Stimulated activated CD4-positive, alpha-beta T cell treated with anti-CD3 and anti-CD28 coated beads, Interleukin-15, amount 100 ng/mL, for 1 hour (primary cell): ENCODE measurements at places on chromosomes 6 and 20.

- no peak for DNase-seq
Measured at GRCh38 chr6:15284743-15285142, 38.9 kb downstream of the JARID2 start.

GRCh38 chr6:17469006-17469832, 75.8 kb downstream of the CAP2 start:
- DNase-seq: no peak

DNA sequence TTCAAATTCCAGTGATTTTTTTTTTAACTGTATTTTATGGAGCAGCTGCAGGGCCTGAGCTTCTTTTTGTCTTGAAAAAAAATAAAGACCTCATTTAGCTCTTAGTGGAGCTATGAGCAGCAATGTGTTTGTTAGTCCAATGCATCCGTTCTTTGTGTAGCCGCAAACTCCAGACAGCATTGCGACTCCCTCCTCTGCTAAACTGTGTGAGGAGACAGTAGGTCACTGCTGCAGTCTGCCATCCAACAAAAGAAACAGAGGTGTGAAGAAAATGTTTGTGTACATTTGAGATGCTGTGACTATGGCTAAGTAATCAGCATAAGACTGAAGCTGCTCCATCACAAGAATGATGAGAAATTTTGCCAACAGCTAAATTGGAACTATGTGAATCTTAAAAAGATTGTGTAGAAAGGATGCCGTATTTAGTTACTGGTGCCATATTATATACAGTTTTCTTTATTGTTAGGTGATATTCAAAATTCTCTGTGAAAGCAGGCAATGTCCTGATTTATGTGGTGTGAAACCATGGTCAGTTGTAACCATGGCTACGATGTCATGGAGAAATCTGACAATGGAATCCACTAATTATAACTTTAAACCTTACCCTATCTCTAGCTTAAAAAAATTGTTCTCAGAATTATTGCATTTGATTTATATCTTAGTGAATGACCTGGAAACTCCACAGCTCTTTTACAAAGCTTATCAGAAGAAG, 428.8 kb upstream of the EPHA7 start:
- DNase-seq: no peak

DNA sequence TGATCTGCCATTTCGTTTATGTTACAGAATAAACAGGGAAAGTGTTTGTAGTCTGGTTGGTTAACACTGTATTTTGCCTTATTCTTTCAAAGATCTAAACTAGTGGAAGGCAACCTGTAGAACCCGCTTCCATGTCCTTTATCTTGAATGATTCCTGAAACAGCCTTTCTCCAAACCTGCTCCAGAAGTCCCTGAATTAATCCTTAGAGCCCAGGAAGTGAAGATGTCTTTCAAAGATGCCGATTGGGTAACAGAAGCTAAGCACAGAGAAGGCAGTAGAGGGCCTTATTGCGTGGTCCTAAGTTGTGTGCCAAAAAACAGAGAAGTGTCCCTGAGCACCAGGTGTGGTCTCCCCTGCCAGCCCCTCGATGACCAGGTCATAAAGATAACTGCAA, 19.2 kb upstream of the ZSCAN16 start:
- DNase-seq: no peak

- DNase-seq: no peak
Measured at GRCh38 chr6:143872201-143872600, 7.9 kb downstream of the ZC2HC1B start.

DNA sequence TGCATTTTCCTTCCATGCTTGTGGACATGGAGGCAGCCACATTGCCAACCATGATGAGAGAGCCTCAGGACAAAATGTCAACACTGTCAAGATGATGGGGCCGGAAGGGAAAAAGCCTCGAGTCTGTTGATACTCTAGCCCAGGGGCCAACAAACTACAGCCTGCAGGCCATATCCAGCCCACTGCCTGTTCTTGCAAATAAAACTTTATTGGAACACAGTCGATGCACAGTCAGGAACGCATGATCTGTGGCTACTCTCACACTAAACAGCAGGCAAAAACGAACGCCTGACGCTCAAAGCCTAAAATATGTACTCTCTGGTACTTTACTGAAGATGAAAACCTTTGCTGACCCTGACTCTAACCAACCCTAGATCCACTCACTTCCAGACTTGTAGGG, 72.3 kb downstream of the BMP7 start:
- DNase-seq: no peak

GRCh38 chr6:87995461-87995860, 52.2 kb upstream of the SPACA1 start:
- DNase-seq: no peak

GRCh38 chr6:56357616-56358373, 110.4 kb upstream of the COL21A1 start:
- DNase-seq: no peak

DNA sequence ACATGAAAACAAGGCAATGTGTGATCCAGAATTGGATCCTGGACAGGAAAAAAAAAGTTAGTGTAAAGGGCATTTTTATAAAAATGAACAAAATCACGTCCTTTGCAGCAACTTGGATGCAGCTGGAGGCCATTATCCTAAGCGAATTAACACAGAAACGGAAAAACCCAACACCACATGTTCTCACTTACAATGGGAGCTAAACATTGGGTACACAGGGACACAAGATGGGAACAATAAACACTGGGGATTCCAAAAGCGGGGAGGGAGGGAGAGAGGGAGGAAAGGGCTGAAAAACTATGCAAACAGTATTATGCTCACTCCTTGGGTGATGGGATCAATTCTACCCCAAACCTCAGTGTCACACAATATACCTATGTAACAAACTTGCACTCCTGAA, 91.4 kb upstream of the BTBD3 start:
- DNase-seq: no peak

- DNase-seq: no peak
Measured at GRCh38 chr20:57161478-57162361, 104.7 kb downstream of the BMP7 start.

DNA sequence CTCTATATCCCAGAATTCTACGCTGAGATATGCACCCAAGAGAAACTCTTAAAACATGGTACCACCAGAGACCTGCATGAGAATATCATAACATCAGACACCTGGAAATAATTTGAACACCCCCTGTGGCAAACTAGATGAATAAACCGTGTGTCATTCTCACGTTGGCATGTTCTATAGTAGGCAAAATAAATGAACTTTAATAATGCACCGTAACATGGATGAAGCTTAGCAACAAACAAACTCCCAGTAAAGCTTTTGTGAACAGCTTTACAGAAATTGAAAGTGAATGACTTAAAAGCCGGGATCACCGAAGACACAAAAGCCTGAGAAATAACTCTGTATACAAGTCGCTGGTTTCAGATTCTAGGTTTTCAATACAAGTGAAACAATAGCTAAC, 1166.8 kb upstream of the CITED2 start:
- DNase-seq: no peak

- DNase-seq: no peak
Measured at GRCh38 chr6:75222261-75222660, 16.4 kb upstream of the COL12A1 start.

DNA sequence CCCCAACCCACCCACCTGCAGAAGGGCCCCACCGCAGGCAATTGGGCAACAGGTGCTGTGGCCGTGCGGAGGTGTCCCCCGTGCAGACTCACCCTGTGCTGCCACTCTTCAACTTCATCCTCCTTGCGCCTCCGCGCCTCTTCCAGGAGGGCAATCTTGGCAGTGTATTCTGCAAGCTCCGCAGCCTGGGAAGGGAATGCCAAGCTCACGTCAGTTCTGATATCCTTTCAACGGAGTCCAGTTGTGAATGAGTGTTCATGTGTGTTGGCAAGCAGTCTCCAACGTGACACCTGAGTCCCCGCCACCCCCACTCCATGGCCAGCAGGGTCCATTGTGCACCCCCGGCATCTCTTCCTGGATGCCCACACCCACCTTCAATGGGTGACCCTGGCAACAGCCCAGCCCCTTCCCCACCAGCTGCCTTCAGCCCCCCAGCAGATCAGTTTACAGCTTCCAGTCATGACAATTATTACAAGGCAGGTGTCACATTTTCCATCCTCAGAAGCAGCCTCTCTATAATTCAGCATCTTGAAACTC, 49.9 kb downstream of the EZR start:
- no peak for DNase-seq

- no peak for DNase-seq
Measured at GRCh38 chr20:24953621-24954133, 4.6 kb downstream of the CST7 start.

GRCh38 chr6:131929264-131929663, 21.9 kb downstream of the CCN2 start:
- DNase-seq: no peak

- DNase-seq: no peak
Measured at GRCh38 chr6:147055821-147056392, 148.3 kb upstream of the STXBP5 start.

DNA sequence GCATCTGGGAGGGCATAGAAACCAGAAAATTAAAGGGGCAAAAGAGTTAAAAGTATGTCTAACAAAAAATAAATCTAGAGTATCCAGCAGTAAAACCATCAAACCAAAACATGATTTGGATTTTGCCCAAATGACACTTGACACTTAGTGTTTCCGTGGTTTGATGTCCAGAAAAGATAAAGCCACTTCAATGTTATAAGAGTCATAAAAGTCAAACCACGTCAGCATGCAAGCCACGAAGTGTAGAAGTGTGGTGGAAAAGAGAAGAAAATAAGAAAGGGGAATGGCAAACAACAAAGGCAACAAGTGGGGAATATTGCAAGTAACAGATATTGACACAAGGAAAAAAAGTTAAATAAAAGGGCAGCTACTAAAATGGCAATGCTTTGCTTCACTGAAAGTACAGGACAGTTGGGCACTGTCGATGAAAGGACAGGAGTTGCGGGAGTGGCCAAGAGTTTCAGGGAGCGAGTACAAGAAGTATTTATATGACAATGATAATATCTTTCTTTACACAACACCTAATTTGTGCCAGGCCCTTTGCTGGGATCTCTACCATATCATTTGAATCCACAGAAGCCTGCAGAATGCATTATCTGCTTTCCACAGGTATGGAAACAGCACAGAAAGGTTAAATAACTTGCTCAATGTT, 6.3 kb upstream of the HDDC2 start:
- DNase-seq: no peak

DNA sequence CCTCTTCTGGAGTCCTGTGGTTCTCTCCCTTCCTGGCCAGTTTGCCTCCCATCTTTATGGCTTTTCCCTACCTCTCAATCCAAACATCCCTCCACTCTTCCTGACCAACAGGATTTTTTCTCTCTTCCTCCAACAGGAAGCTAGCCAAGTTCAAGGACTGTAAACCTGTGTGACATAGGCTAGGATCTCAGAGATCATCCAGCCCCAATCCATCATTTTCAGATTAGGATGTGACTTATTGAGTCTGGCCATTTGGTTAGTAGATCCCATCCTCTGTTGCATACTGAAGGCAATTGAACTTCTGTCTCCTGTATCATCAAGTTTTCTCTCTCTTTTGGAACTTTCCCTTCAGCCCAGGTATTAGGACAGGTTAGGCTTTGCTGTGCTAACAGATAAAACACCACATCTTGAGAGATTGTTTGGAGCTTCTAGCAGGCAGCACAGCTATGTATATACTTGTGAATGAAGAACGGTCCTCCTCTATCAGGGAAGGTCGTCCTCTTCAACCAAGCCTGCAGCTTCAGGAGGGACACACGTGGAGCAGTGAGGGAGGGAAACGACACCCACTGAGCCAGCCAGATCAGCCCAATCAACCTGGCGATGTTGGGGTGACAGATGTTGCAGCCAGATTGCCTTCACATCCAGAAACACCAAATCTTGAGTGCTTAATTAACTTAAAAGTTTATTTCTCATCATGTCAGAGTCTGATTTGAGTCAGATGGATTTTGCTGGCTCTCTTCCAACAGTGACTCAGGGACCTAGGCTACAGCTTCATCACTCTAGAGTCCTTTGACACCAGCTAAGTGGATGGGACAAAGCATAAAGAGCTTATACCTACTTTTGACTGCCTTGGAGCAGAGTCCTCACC, 106.8 kb downstream of the GJA10 start:
- no peak for DNase-seq

DNA sequence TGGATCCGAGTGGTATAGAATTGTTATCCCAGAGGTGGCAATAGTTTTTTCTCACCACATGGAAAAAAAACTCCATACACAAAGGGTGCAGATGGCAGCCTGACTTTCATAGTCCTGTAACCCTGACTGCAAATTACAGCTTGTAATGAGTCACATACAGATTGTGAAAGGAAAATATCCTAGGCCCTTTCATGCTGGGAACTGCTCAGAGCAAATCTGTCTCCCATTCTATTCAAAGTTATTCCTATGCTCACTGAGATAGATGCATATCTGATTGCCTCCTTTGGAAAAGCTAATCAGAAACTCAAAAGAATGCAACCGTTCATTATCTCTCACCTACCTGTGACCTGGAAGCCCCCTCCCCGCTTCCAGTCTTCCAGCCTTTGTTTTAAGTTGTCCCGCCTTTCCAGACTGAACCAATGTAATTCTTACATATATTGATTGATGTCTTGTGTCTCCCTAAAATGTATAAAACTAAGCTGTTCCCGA, 108.7 kb upstream of the MAP3K4 start:
- DNase-seq: no peak

DNA sequence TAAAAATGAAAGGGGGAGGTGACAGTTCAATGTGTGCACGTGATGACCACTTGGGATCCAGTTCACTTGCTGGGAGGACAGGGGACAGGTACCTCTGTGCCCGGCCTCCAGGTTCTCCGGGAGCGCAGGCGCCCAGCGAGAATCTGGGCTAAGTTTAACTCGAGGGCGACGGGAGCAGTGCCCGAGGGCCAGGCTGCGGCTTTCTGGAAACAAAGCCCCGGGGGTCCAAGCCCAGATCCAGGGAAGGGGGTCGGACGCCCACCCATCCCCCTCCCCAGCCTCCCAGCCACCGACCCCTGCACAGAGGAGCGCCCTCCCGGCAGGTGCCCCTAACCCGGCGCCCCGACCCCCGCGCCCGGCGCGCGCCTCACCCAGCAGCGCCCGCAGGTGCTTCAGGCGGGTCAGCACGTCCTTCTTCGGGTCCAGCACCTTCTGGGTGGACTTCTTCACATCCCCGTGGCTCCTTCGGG, 405 bp downstream of the RALGAPA2 start:
- DNase-seq: no peak

- no peak for DNase-seq
Measured at GRCh38 chr6:150875841-150876240, 10.3 kb downstream of the MTHFD1L start.

GRCh38 chr6:164531736-164532135, 777.7 kb downstream of the C6orf118 start:
- DNase-seq: no peak

GRCh38 chr6:158661156-158661685, 11.4 kb downstream of the SYTL3 start:
- no peak for DNase-seq

GRCh38 chr20:56348746-56349145, 10.0 kb upstream of the FAM210B start:
- no peak for DNase-seq

DNA sequence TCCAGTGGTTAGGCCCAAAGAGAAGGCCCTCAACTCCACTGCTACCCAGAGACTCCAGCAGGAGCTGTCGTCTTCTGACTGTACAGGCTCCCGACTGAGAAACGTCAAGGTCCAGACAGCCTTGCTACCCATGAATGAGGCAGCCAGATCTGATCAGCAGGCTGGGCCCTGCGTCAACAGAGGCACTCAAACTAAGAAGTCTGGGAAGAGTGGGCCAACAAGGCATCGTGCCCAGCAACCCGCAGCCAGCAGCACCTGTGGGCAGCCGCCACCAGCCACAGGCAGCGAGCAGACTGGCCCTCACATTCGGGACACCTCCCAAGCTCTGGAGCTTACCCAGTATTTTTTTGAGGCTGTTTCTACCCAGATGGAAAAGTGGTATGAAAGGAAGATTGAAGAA, 8.1 kb downstream of the LYRM2 start:
- DNase-seq: no peak

- DNase-seq: no peak
Measured at GRCh38 chr20:187733-188132, 1.8 kb downstream of the DEFB128 start.

GRCh38 chr6:111711476-111711875, 105.8 kb upstream of the TRAF3IP2 start:
- no peak for DNase-seq
